ENCODE measurements at places on chromosomes 7 and 10.
A peak's percentile ranks its signal among the peaks of the same experiment; 100 is the strongest.

DNA sequence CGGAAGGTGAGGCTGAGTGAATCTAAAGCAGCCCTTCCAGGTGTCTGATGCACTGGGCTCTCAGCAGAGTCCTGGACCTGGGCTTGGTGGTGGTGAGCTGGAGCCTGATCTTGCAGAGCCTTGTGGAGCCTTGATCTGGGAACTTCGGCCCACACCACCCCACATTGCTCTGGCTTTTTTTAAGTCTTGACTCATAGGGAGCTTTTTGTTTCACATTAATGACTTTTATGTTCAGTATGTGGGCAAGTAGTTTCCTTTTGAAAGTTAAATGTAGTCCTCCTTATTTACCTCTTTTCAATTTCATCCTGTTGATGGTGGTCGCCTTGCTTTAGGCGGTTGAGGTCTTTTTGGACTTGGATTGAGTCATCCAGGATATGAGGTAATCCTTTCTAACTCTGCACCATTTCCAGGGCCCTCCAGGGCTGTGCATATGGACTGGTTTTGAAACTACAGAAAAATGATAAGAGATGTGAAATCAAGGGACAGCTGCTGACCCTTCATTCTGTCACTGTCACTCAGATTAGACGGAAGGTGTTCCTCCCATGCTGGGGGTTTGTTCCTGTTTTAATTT lies 2.9 kb upstream of the NRAP start:
- DNase-seq, result peak; percentile 8

GRCh38 chr7:750111-750905 lies 23.2 kb upstream of the PRKAR1B start:
- no peak for DNase-seq

- DNase-seq, result no peak
Measured at GRCh38 chr10:99330347-99330924, 1.3 kb downstream of the CNNM1 start.

DNA sequence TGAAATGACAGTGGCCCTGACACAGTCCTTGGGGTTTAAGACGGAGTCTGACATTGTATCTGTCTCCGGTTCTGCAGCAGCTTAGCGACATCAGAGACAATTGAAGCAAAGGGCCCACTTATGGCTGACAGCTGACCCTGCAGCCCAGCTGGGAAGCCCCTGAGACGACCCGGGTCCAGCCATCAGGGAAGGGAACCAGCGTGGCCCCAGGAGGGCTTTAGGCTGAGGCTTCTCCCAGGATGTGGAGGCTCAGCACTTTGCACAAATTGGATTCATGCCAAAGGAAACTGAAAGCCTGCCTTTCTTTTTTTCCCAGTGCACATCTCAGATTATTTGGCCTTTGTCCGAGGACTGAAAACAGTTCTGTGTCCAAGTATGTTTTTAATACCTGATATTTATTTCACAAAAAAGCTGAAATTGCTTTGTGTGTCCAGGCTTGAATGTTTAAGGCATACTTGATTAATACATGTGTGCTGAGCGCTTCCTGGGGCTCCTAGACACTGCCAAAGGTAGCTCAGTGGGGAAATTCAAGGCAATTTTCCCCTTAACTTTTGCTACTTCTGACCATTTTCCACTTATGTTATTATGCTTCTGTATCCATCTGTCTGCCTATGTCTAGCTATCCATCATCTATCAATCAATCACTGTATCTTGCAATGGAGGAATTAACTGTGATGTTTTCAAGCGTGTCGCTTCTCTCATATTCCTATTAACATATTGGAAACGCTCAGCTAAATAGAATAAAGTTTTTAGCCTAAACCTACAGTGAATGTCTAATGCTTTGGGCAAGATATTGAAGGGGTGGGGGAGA lies 34.8 kb downstream of the KLF6 start:
- DNase-seq, result peak; percentile 36

- peak; percentile 92 for DNase-seq
Measured at GRCh38 chr10:80158598-80159127, 26.1 kb downstream of the PLAC9 start.

DNA sequence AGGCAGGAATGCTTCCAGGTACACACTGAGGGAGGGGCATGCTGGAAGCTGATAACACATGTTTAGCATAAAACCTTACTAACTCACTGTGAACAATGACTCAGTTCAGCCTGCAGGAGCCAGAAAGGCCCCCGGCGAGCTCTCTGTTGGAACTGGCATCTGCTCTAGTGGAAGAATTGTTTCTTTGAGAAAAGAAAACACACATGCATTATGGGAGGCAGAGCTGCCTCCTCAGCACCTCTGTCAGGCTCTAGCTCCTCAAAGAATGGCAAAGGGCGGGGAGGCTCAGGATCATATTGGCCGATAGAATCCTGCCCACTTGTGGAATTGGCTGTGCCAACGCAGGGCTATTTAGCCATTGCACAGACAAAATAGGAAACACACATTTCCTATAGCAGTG lies 338.3 kb downstream of the CXCL12 start:
- DNase-seq, result peak; percentile 19

DNA sequence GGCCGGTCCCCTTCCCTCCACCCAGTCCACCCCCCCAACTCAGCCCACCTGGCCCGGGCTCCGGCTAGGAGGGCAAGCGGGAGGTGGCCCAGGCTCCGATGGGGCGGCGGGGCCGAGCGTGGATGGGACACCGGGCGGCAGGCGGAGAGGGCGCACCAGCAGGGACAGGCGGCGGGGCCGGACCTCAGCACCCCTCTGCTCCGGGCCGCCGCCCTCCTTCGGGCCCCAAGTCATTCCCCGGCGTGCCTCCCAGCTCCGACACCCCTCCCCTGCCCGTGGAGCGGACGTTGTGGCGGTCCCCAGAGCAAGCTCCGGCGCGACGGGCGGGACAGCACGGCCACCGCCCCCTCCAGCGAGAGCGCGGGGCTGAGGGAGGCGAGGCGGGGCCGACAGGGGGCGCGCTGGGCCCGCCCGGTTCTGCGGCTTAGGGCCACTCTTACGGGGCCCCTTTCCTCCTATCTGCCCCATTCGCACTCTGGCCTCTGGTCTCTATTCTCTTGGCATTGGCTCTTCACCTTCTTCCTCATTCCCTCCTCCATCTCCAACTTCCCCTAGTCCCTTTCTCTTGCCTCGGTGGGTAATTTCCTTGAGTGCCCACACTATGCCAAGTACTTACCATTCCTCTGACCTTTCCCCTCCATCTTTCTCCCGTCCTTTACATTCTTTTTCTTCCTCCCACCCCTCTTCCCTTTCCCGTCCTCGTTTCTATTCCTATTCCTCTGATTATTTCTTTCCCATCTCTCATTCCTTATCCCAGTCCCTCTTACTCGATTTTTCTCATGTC lies 701 bp upstream of the GBX1 start:
- DNase-seq, result peak; percentile 32

DNA sequence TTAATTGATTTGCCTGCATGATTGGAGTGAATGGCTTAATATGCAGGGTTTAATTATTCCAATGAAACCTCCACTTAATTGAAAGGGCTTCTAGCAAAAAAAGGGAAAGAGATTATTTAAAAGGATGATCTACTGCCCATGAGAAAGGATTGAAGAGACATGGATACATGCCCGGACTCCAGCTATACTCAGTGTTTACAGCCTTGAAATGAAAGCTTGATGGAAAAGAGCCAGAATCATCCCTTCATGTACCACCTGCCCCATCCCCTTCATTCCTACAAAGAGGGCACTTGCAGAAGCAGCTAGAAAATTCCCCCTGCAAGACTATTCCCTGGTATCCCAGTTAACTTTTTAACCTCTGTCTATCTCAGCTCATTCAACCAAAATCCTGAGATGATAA lies 78.4 kb downstream of the CARD11 start:
- no peak for DNase-seq

DNA sequence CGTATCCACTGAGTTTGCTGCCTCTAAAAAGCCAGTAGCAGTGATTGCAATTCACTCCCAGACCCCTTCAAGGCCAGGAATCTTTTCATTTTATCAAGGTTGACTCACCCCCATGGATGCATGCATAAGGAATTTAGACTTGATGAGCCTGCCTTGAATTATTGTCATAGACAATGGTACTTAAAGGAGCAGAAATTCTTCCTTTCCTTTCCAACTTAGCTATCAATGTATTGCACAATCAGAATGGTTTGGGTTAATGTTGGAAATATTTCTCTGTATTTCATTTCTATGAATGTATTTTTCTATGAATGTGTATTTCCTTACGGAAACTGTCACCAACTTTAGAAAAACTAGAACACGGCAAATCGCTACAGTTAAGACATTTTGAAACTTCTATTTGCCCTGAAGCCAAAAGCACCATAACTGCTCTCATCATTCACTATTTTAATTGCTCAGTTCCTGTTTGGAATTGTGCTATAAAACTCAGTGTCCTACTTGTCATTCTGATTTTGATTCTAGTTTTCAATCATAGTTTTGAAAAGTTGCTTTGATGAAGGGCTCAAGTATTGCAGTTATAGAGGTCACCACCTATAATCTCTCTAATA lies 355.7 kb upstream of the AKR1E2 start:
- peak; percentile 82 for DNase-seq

- DNase-seq, result no peak
Measured at GRCh38 chr10:74373059-74373458, 222.0 kb downstream of the ADK start.

DNA sequence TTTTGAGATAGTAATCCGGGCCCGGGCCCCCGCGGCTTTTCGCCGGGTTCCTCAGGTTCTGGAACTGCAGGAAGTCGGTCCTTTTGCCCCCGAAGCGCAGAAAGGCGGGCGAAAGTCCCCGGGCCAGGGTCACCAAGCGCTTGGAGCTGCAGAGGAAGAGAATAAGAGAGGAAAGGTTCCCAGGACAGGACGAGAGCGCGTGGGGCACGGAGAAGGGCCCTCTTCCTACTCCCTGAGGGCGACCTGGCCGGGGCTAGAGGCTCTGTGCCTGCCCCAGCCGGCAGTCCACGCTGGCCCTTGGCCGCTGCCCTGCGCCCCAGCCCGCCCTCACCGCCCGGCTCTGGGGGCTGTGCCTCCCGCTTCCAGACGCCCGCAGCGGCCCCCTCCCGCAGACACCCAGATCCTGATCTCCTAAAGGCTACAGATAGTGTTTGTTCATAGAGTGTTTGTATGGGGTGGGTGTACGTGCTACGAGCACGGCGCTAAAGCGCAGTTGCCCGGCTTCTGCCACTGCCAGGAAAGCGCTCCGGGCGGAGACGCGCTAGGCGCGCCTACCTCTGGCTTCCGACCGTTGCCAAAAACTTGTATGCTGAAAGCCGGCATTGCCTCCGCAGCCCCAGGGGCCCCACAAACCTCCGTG lies 3.2 kb downstream of the HPSE2 start:
- no peak for DNase-seq

GRCh38 chr10:49053053-49053997 lies 62.0 kb downstream of the VSTM4 start:
- DNase-seq, result peak; percentile 33

- DNase-seq, result no peak
Measured at GRCh38 chr7:37438906-37439652, 9.6 kb downstream of the ELMO1 start.

GRCh38 chr10:133044401-133044811 lies 43.3 kb upstream of the ADGRA1 start:
- no peak for DNase-seq

DNA sequence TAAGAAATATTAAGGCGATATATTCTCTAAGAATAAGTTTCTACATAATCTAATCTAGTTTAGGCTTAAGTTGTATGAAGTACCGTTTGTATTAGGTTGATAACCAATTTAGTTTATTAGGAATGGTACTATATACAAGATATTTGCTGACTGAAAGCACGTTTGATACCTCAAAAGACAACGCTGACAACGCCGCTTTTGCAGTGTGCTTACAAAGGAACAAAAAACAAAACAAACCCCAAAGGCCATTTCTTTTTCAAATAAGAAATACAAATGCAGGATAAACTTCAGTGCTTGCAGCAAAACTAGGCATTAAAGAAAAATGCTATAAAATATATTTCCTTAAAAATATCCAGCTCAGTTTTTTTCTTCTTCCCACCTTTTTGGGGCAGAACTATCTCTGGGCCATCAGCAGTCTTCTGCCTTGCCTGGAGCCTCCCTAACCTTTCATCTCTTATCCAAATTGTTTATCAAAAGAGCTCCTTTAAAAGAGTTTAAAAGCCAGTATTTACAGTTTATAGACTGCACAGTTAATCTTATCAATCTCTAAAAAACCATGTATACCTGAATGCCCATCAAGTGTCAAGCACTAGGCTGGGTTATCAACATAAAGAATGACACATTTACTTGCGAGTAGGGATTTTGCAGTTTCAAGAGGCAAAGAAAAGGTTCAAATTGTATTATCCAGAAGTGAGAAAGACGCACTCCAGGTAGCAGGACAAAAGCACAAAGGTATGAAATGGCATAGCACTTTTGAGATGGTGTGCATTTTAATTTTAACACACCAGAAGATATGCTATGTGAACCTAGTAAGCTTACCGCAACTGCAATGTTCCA lies 4.1 kb upstream of the KMT2E start:
- no peak for DNase-seq

GRCh38 chr10:58727633-58728032 lies 215.0 kb downstream of the BICC1 start:
- no peak for DNase-seq

DNA sequence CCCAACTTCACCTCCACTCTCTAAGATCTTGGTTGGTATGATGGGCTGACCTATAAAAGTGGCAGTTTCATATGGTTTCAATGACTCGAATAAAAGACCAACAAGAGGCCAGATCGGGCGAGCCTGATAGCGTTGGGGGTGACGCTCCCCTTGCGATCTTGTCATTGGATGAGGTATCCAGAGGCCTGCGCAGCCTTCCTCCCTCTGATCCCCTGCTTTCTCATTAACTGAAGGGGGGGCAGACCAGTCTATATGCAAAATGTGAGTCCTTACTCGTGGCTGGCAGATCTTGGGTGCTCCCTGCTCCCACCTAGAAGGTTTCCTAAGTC lies 937 bp upstream of the COBL start:
- DNase-seq, result no peak

DNA sequence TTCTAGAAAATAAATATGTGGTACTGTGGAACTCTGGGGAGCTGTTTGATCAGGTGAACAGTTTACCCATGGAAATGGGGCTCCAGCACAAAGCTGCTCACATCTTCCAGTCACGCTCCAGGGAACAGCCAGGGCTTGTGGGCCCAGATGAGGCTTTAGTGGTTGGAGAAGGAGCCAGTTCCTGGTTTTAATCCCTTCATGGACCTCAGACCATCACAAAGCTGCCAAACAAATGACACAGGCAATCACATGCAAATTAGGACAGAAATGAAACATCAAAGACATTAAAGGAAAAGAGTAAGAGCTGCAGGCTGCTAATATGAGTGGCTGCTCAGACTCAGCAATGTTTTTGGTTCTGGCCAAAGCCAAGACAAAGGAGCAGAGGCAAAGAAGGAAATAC lies 2.2 kb upstream of the ATP6V0E2 start:
- DNase-seq, result no peak

GRCh38 chr10:80561950-80562349 lies 24.2 kb downstream of the SH2D4B start:
- DNase-seq, result no peak

- DNase-seq, result peak; percentile 81
Measured at GRCh38 chr10:32963096-32963495, 5.1 kb upstream of the ITGB1 start.

DNA sequence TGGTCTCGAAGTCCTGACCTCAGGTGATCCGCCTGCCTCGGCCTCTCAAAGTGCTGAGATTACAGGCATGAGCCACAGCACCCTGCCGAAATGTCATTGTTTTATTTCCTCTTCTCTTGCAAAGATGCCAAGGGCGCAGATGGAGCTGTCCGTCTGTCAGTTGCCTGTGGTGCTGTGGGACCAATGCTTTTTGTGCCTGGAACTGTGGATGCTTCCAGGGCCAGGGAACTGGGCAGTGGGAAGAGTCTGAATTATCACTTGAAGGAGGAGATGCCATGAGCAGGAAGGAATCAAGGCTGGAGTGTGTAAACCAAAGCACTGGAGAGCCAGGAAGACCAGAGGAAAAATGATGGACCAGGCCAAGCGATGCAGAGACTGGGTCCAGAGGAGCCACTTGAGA lies 459.9 kb downstream of the GALNT17 start:
- DNase-seq, result no peak
